Hindlimb muscle (tissue), 1 donor: ENCODE measurements at places on chromosomes 5 and 9.

- no peak for DNase-seq
Observed at GRCh38 chr9:136577941-136578625, 32.2 kb upstream of the NOTCH1 start.

GRCh38 chr9:2263665-2264064 lies 248.5 kb downstream of the SMARCA2 start:
- DNase-seq = no peak

GRCh38 chr5:90338712-90339372 lies 70.7 kb downstream of the CETN3 start:
- DNase-seq = no peak

- DNase-seq = no peak
Observed at GRCh38 chr9:16029796-16030363, 477.0 kb downstream of the CCDC171 start.

DNA sequence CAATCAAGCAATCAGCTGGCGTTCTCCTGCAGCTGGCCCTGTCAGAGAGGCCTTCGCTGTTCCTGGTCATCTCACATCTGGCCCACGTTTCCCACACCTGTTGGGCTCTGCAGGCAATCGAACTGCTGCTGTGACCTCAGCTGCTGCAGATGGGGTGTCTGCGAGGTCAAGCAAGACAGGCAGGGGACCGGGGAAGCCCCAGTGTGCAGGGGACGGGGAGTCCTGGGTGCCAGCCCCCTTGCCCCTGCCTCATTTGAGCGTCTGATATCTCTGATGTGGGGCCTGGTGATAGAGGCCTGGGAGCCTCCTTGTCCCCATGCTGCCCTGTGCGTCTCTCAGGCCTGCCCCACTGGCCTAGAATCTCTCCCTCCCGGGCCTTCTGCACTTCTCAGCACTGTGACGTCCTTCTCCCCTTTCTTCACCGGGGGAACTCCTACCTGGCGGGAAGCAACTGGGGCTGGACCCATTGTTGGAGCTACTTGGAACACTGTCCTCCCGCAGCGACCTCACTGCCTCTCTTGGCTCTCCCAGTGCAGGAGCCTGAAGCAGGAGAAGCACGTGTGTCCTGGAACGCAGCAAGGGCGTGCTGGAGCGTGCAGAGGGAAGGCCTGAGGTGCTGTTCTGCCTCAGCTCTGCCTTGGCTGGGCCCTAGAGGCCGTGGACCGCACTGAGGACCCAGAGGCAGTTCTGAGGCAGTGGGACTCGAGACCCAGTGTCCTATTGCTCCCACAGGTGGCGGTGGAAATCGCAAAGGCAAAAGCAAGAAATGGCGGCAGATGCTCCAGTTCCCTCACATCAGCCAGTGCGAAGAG lies 3.9 kb downstream of the GRK6 start:
- no peak for DNase-seq

DNA sequence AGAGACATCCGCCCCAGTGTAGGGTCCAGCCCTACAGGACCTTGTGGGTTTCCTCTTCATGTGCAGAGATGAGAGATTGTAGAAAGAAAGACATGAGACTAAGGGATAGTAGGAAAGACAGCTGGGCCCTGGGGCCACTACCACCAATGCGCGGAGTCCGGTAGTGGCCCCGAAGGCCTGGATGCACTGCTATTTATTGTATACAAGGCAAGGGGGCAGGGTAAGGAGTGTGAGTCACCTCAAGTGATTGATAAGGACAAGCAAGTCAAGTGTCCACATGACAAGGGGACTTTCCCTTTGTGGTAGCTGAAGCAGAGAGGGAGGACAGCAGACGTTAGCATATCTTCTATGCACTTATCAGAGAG lies 6.2 kb upstream of the TMEM141 start:
- DNase-seq = no peak

GRCh38 chr5:153774686-153775085 lies 264.0 kb downstream of the FAM114A2 start:
- no peak for DNase-seq

DNA sequence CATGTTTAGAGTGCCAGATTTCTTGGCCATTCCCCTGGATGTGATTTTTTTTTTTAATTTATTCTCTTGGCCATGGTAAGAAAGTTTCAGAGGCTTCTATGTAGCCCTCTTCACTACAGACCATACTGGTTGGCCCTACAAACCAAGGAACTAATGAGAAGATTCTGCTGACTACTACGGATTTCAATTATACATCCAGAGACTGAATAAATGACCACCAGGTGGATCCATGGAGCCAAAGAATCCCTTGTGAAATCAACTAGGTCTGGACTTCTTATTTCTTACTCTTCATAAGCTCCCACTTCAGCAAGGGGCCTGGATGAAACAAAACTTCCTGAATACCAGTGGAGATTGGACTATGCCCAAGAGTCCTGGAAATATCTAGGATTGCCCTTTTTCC lies 27.6 kb downstream of the ZNF622 start:
- DNase-seq = no peak

GRCh38 chr9:87113874-87114273 lies 166.6 kb upstream of the GAS1 start:
- DNase-seq = no peak

DNA sequence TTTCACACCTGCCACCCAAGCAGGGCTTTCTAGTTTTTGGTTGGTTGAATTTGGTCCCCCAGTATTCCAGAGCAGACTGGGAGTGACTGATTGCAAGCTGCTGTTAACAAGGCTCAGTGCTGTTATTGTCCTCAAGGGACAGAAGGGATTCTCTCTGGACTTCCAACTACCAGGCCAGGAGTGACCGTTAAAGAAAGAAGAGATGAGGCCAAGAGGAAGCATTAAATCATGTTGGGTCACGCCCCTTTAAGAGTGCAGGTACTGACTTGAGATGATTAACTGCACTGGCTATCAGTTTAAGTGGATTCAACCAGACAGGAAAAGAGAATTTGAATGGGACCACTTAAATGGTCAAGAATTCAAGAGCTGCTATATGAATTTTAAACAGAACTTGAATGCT lies 220.8 kb upstream of the PCSK5 start:
- no peak for DNase-seq

GRCh38 chr5:109034306-109034705 lies 286.6 kb downstream of the FER start:
- no peak for DNase-seq

DNA sequence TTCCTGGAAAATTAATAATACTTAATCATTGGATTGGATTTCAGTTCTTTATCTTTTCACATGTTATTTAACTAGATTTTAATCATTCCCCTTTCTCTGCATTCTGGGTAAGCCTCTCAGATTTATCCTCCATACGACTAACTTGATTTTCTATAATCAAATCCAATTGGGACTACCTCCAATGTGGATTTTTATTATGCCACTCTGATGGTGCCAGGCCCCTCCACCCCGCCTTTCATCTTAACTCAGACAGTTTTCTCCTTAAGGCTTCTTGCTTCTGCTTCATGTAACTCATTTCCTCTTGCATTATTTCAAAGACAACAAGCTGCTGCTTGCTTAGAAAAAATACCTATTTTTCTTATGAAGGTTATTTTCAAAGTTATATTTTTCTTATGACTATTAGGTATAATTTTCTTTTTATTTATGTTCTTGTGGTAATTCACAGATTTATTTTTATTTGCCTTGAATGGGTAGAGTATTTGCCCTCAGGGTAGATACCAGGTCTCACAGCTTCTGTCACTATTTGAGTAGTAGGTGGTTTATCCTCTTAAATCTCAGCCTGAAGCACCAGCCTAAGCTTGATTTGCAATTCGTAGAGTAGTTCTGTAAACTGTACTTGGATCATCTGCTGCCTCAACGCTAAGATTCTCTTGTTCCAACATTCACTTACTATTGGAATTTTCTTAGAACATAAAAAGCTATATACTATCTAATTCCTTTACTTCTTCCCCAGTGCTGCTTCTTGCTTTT lies 659.0 kb upstream of the ARRDC3 start:
- DNase-seq = no peak

DNA sequence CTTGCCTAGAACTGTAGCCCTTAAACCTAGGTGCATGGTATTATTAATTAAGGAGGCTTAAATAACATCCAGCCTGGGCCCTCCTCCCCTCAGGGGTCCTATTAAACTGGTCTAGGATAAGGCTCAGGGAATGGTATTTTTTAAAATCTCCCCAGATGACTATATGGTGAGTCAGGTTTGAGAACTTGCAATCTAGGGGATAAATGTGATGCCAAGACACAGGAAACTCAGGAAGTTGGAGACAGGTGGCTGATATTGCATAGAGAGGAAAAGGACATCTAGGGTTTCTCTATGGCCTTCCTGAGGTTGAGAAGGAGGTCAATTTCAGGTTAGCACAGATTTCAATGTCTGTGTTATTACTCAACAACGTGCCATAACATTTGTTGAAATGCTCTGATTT lies 581.0 kb downstream of the TLE1 start:
- no peak for DNase-seq

DNA sequence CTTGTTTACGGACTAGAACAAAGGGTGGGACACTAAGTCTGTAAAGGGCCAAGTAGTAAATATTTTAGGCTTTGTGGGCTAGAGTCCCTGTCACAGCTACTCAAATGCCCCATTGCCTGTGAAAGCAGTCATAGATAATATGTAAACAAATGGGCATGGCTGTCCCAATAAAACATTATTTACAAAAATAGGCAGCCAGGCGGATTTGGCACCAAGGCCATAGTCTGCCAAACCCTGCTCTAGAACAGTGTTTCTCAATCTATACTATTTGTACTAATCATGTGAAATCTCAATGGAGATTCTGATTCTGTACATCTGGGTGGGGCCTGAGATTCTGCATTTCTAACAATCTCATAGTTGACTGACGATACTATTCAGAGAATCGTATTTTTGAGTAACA lies 92.0 kb downstream of the RFX3 start:
- DNase-seq = no peak

DNA sequence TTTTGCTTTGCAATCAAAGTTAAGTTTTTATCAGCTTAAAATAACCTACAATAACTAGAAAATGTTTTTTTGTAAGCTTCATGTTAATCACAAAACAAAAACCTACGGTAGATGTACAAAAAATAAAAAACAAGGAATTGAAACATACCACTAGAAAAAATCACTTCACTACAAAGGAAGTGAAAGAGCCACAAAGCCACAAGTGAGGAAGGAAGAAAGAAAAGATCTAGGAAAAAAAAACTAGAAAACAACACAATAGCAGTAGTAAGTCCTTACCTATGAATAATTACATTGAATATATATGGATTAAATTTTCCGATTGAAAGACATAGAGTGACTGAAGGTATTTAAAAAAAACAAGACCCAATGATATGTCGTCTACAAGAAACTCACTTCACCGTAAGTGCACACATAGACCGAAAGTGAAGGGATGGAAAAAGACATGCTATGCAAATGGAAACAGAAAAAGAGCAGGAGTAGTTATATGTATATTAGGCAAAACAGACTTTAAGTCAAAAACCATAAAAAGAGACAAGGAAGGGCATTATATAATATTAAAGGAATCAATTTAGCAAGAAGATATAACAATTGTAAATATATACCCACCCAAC lies 13.4 kb upstream of the ZDHHC21 start:
- DNase-seq = no peak

DNA sequence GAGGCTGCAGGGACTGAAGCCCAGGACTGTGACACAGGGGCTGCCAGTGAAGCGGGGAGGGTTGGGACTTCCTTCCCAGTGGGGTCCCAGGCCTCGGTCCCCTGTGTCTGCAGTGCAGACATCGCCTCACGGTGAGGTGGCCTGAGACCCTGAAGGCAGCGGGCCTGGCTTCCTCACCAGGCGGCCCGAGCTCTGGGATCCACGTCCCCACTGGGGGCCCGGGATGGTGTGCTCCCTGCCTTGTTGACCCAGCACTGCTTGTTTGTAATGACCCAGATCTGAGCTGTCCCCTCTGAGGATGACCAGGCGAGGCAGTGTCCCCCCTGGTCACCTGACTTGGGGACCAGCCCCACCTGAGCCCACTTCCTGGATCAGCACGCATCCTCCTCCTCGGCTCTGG lies 53.1 kb downstream of the COL5A1 start:
- no peak for DNase-seq

GRCh38 chr9:98456156-98456613 lies 200.7 kb upstream of the TBC1D2 start:
- DNase-seq = no peak

- peak; percentile 89 for DNase-seq
Observed at GRCh38 chr9:8857926-8858595, 1058.5 kb upstream of the DMAC1 start.

DNA sequence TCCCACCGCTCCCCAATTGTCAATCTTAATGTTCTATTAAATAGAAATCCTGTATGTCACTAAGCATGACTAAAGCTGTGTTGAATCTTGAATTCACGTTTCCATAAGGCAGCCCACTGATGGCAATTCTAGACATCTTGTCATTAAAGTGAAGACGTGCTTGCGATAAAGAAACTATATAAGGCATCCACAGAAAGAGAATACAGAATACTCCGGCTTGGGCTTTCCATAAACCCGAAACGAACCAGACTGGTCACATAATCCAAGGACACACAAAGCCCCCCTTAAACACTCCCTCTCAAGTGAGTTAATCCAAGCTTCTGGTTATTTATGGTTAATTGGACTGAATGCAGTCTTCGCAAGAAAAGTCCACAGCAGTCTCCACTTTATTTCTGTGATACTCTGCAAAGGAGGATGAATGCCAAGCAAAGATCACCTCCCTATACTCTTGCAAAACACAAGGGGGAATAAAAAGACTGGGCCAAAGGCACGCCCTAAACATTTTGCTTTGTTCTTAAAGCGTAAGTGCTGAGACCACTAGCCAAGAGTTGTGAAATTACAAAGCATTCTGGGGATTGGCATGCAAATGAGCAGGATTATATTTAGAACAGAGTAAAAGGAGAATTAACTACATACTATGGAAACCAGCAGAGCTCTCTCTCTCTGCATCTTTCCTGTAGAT lies 54.7 kb downstream of the DPYSL3 start:
- DNase-seq = peak; percentile 81

GRCh38 chr5:176542135-176542595 lies 5.0 kb upstream of the RNF44 start:
- DNase-seq = no peak

GRCh38 chr5:108481355-108481931 lies 99.5 kb upstream of the FBXL17 start:
- peak; percentile 6 for DNase-seq

DNA sequence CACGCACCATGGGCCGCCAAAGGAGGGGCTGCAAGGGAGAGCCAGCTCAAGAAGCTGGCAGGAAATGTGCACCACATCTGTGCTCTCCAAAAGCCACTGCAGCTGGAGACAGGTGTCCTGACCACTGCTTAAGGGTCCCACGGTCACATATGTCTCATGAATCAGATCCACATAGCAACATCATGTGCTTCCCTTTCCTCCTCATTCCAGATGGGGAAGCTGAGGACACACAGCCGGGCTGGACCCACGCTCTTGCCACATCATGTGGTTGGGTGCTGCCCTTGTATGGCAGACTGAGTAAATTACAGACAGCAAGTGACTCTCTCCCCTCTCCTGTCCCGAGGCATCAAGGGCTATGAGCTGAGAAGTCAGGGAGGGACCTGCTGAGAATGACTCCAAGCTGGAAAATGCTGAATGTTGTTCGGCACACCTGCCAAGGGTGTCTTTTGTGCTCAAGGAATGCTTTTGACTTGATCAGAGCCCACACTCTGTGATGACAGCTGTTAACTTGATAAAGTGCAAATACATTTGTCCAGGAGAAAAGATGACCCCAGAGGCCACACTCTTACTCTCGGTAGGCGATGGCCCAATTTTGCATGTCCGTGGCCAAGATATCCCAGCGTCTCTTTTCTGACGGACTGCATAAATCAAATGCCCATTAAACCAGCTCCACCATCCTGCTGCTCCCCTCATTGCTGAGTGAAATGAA lies 58.2 kb downstream of the NSUN2 start:
- no peak for DNase-seq

GRCh38 chr5:4361753-4362152 lies 766.1 kb downstream of the IRX1 start:
- no peak for DNase-seq
